Breast epithelium (tissue), 4 donors: ENCODE measurements at places on chromosomes 7 and 10. TPM values are rescaled to one million over a fixed set of nuclear protein-coding genes. Genes with fewer than 3 reads are reported as not detected.

SFTPA1 gene
- total RNA-seq: not detected

GPNMB gene
- total RNA-seq: 460 TPM

PNLIP gene
- not detected for total RNA-seq

PRTFDC1 gene
- 6.6 TPM for total RNA-seq

GATA3 gene
- 28.2 TPM for total RNA-seq

GRCh38 chr10:31146491-31147209, 115.0 kb upstream of the ZNF438 start:
- DNase-seq: no peak

DNA sequence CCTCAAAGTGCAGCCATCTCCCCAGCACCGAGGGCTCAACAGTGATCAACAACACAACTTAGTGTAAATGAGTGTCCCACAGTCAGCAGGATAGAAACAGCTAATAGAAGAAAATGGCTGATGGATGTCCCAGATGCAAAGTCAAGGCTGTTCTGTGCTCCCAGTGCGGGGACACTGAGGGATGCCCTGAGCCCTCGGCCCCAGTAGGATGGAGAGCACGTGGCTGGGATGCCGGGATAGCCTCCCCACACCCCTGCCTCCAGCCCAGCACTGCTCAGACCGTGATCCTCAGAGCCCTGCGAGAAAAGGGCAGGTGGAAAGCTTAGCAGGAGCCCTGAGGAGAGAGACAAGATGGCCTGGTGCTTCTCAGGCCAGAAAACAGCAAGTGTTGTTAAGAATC, 243.9 kb upstream of the TCERG1L start:
- DNase-seq: no peak

GRCh38 chr10:76558996-76559891, 1078.4 kb downstream of the KCNMA1 start:
- no peak for DNase-seq

- no peak for DNase-seq
These were observed 84.7 kb upstream of the GNA12 start for GRCh38 chr7:2928613-2929311.

- no peak for DNase-seq
These were observed 6.8 kb downstream of the CYP26A1 start for GRCh38 chr10:93080350-93081046.
